ENCODE measurements at places on chromosomes 7 and 10. TPM values are rescaled to one million over a fixed set of nuclear protein-coding genes. Genes with fewer than 3 reads are reported as not detected.

Gene ELN
- total RNA-seq, result 115 TPM

Gene FZD8
- total RNA-seq, result 21.6 TPM

Gene GIMAP1
- total RNA-seq, result 6.7 TPM

Gene C10orf53
- total RNA-seq, result not detected

Gene PAPOLB
- 0.29 TPM for total RNA-seq

Gene AMZ1
- 0.94 TPM for total RNA-seq

Gene TACR2
- 0.26 TPM for total RNA-seq

Gene HPSE2
- not detected for total RNA-seq

Gene TMEM168
- 35.5 TPM for total RNA-seq

Gene GDF2
- 0.26 TPM for total RNA-seq

Gene PLXNA4
- total RNA-seq, result 12.2 TPM

Gene MSMB
- not detected for total RNA-seq

Gene ECHDC3
- total RNA-seq, result 71.1 TPM

Gene PPP1R17
- not detected for total RNA-seq

Gene LIPN
- not detected for total RNA-seq

Gene MYOZ1
- 73.9 TPM for total RNA-seq

Gene SH2D4B
- not detected for total RNA-seq

Gene NKX1-2
- not detected for total RNA-seq

Gene UBTD1
- 25.0 TPM for total RNA-seq

Gene DPYSL4
- total RNA-seq, result 1.9 TPM

Gene HDAC9
- total RNA-seq, result 22.6 TPM

Gene MSANTD7
- 4.6 TPM for total RNA-seq

Gene TMEM26
- total RNA-seq, result 0.15 TPM

Gene GATA3
- total RNA-seq, result 1.0 TPM

Gene EXOSC1
- total RNA-seq, result 21.0 TPM

Gene CYREN
- 33.5 TPM for total RNA-seq

Gene PRSS37
- total RNA-seq, result not detected

Data from right cardiac atrium (tissue), 5 donors.